Stimulated activated CD8-positive, alpha-beta memory T cell treated with anti-CD3 and anti-CD28 coated beads, Interleukin-7, amount 100 ng/mL, for 24 hours (primary cell): ENCODE measurements at places on chromosomes 16 and 17.

GRCh38 chr17:47205419-47205963, 3.7 kb upstream of the MYL4 start:
- DNase-seq, result no peak

DNA sequence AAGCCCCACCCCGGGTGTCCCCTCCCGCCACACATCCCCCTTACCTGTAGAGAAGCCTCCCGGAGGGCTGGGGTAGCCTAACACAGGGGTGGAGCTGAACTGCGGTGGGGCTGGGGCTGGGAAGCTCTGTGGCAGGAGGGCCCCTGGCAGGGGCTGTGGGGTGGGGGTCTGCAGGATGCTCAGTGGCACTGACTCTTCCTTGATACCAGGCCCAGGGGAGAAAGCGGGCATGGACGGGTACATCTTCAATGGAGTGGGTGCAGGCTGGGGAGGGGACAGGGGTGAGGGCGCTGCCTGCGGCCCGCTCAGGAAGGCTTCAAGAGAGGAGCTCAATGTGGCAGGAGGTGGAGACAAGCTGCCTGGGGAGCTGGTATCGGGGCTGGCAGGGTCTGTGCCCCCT, 16.7 kb downstream of the SREBF1 start:
- DNase-seq, result no peak

GRCh38 chr16:749010-749409, 8.2 kb upstream of the CIAO3 start:
- DNase-seq, result no peak

- no peak for DNase-seq
These were observed 82.2 kb downstream of the PLXDC1 start for GRCh38 chr17:39069114-39069756.

DNA sequence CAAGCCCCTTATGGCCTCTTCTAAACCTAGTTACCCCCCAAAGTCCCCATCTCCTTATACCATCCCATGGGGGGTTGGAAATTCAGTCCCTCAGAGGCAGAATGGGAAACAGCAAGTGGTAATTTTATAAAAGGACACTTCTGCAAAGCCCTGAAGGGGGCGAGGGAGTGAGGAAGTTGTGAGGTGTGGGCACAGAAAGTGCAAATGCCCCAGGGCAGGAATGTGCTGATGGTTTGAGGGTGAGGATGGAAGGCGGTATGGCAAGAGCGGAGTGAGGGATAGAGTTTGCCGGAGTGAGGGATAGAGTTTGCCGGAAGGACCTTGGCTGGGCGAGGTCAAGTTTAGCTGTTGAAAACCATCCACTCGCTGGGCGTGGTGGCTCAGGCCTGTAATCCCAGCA, 52.7 kb downstream of the HAPSTR1 start:
- no peak for DNase-seq

- no peak for DNase-seq
These were observed 106.8 kb downstream of the CCDC182 start for GRCh38 chr17:57638284-57638683.

- DNase-seq, result no peak
These were observed 225.7 kb downstream of the CEP112 start for GRCh38 chr17:65966072-65966695.

DNA sequence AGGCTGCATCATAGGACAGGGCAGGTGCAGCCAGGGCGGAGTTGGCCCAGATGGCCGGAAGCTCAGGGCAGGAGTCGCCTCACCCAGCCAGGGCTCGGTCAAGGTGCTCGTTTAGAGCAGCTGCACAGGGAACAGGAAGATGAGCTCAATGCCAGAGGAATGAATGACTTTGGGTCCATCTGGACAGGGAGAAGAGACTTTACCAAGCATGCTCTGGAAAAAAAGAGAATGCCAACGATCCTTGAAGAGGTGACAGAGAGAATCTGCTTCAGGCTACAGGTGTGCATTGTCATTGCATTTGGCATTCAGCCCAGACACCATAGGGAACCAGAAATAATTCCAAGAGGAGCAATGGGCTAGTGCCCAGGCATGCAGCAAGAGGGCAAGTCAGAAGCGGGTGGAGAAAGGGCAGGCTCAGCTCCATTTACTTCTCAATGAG, 6.7 kb upstream of the MPP3 start:
- DNase-seq, result no peak

GRCh38 chr17:14940938-14941265, 324.2 kb downstream of the PMP22 start:
- DNase-seq, result no peak

DNA sequence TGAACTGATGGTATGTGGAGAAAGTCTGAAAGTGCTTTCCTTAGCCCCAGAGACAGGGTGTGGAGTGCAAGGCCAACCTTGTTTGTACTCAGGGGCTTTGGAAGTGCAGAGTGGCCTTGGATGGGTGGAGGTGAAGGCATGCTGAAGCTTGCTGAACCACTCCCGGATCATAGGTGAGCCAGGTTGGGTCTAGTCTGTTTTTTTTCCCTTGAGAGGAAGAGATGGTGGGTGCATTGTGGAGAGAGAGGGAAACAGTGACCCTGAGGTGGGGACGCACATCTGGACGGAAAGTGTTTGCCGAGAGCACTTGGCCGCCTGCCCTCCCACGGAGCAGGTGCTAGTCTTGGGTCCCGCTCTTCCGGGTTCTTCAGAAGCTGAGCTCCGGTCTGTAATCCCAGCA, 12.5 kb downstream of the ABAT start:
- DNase-seq, result no peak

- no peak for DNase-seq
These were observed 380.7 kb upstream of the PSMD7 start for GRCh38 chr16:73915935-73916334.

GRCh38 chr17:15398291-15398690, 56.9 kb upstream of the TEKT3 start:
- DNase-seq, result no peak

DNA sequence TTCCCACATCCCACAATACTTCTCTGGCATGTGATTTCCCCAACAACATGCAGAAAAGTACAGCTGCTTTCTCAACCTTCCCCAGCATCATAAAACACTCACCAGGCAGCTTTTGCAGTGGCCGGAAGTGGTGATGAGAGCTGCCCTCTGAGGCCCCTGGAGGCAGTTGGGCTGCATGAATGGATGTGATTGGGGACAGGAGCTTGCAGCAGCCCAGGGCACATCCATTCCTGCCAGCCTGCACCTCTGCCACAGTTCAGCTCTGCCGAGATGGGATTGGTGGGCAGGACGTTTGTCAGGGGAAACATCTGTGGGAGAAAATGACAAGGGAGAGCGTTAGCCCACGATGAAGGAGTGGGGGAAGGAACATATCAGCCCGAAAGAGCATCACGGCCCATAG, 19.8 kb downstream of the NUBP1 start:
- DNase-seq, result no peak

DNA sequence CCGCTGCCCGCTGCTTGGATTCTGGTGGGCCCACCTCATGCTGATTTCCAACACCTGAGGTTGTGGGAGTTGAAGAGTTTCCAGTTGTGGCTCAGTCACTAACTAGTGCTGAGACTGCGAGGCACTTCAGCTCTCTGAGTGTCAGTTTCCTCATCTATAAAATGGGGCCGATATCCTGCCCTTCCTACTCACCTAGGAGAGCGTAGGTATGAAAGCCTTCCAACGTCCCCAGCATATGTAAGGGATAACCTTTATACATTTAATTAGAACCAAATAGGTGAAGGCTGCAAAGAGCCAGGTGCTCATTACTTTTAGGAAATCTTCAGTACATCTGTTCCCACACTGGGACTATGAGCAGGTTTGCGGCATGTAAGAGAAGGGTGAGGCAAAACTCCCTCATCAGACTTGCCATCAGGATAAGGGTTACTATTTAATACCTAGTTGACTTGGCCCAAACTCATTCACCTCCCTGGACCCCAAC, 782 bp upstream of the KIF18B start:
- no peak for DNase-seq
